ENCODE measurements at places on chromosomes 13 and 19. TPM values are rescaled to one million over a fixed set of nuclear protein-coding genes. Genes with fewer than 3 reads are reported as not detected.

The ZNF470 gene
- total RNA-seq = 2.5 TPM

DNA sequence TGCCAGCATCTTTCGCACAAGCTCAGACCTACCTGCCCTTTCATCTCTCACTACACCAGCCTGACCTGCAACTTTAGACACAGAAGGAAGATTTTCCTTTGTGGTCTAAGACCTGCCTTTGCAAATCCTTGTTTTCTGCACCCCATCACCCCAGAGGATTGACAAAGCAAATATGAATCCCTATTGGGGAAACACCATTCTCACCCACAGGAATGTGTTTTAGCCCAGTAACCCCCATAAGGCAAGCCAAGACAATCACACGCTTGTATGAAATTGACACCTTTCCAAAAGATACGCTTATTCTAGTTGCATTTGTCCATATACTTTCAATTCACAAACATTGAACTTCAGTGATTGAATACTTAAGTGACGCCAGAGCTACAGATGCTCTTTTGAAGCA lies 55.7 kb downstream of the SPATA13 start:
- no peak for DNase-seq
- H3K27me3 ChIP-seq = no peaks in the 10 kb centered on the region
- no peak overlapping the region for H3K4me3 ChIP-seq
- no peaks in the 10 kb centered on the region for H3K36me3 ChIP-seq

The KCNRG gene
- total RNA-seq = 0.46 TPM

DNA sequence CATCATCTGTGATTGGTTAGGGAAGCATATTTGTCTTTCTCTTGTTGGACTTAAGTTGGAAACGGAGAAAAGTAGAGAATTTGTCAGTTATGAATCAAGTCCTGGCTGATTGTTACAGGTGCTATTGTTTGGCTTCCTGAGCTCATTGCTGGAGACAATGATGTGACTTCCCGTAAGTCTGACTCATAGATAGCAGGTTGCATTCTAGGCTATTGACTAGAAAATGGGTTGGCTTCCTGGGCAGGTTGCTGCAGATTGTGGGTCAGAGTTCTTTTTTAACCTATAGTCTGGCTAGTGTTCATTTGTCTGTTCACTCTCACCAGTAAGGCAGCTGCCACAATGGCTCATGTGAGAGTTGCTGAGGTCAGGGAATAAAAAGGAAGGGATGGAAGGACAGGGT lies 101.5 kb downstream of the CCNA1 start:
- H3K27me3 ChIP-seq = no peaks in the 10 kb centered on the region
- H3K27ac ChIP-seq = no peak overlapping the region
- DNase-seq = no peak
- no peaks in the 10 kb centered on the region for H3K36me3 ChIP-seq

DNA sequence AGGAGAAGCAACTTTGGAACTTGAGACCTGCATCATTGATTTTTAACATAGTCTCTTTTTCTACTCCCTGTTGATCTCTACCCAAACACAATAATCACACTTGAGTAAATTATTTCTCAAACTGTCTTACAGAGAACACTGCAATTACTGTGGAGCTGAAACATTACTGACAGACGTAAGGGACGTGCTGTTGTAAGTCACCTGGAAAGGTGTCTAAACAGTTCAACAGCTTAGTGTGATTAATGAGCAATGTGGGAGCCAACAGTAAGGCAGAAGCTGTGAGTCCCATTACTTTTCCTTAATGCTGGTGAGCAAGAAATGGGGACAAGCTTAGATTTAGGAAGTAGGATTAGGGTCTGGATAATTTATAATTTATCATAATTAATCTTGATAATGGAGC lies 265.7 kb downstream of the DLEU7 start:
- peaks cover 11% of the 10 kb centered on the region for H3K4me1 ChIP-seq
- no peaks in the 10 kb centered on the region for H3K36me3 ChIP-seq
- DNase-seq = no peak
- no peak overlapping the region for H3K4me3 ChIP-seq

DNA sequence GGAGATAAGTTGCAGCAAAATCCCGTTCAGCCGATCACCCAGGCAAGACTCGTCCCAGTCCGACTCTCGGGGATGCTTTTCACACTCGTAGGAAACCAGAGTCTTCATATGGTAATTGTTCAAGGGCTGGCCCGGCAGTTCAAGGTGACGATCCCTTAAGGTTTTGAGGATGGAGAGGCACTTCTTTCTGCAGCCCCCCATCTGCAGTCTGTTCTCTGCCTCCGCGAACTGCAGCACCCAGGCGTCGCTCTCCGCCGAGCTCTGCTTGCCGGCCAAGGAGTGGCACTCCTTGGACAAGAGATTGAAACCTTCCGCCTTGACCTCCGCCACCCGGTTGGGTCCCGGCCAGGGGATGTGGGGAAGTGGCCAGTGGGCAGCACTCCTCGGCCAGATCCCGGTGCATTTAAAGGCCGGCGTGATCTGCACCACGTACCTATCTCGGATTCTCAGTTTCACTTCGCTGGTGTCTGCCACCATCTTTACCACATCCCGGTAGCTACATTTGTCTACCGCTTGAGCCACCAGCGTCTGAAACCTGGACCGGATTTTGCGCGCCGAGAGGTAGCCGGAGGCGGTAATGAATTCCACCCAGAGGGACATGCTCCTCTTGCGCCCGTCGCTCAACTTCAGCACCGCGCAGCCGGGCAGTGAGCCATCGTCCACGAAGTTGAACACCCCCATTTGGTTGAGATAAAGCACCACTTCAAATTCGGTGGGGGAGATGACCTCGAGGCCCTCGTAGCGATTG lies 1.1 kb downstream of the MAB21L1 start:
- no peaks in the 10 kb centered on the region for H3K36me3 ChIP-seq
- H3K4me1 ChIP-seq = peaks cover 30% of the 10 kb centered on the region
- DNase-seq = peak; percentile 56

GRCh38 chr13:98456413-98456845 lies 120.5 kb downstream of the STK24 start:
- H3K27me3 ChIP-seq = no peaks in the 10 kb centered on the region
- H3K27ac ChIP-seq = no peak overlapping the region
- no peak overlapping the region for H3K4me3 ChIP-seq
- peaks cover 5% of the 10 kb centered on the region for H3K4me1 ChIP-seq
- peaks cover 97% of the 10 kb centered on the region for H3K36me3 ChIP-seq

DNA sequence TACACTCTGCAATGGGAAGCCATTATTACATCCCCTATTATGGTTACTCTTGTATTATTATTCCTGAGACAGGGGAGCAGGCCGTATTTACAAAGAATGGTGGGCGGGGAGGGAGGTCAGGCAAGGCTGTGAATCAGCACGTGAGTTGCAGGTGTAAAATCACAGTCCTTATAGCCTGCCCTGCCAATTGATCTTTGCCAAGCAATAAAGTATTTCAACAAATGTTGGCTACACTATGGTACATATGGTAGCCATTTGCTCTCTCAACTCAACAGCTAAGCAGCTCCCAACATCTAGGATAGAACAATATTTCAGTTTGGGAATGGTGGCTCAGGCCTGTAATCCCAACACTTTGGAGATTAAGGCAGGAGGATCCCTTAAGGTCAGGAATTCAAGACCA lies 12.1 kb downstream of the EPS15L1 start:
- no peak overlapping the region for H3K27ac ChIP-seq
- no peak overlapping the region for H3K4me3 ChIP-seq
- peaks cover 90% of the 10 kb centered on the region for H3K4me1 ChIP-seq

DNA sequence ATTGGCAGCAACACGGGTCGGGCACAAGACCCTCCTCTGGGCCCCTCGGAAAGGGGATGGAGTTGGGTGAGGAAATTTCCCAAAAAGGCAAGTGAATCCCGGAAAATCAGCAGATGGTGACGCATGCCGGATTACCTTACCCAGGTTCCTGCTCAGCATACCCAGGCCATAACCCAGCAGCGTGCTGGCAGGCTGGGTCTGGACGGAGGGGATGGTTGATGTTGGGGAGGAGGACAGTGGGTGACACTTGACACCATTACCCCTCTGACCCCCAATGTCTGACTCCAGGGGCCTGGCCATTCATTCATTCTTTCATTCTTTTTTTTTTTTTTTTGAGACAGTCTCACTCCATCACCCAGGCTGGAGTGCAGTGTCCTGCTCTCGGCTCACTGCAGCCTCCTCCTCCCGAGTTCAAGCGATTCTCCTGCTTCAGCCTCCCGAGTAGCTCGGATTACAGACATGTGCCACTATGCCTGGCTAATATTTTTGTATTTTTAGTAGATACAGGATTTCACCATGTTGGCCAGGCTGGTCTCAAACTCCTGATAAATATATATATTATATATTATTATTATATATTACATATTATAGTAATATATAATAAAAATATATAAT lies 799 bp downstream of the PVR start:
- no peak for DNase-seq
- peak overlapping the region; percentile 95 for H3K27ac ChIP-seq
- peak overlapping the region; percentile 86 for H3K4me3 ChIP-seq

DNA sequence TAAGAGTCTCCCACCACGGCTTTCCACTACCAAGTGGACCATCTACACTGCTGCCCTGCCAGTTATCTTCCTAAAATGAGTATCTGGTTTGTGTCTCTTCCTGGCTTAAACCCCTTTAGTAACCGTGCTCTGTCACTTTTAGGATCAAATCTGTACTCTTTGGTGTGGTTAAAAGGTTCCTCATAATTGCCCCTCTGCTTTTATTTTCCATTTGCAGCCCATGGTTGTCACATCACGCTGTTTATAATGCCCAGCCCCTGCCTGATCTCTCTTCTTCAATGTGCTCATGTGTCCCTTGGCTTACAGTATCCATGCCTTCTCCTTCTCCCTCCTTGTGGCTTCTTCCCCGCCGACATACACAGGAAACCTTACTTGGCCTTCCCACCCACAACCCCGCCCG lies 100.1 kb downstream of the DGKH start:
- H3K27ac ChIP-seq = no peak overlapping the region
- no peak overlapping the region for H3K4me3 ChIP-seq
- no peaks in the 10 kb centered on the region for H3K36me3 ChIP-seq
- DNase-seq = no peak

- H3K4me1 ChIP-seq = peaks cover 78% of the 10 kb centered on the region
- no peak for DNase-seq
- H3K27me3 ChIP-seq = no peaks in the 10 kb centered on the region
- peak overlapping the region; percentile 80 for H3K4me3 ChIP-seq
Observed at GRCh38 chr19:55676889-55677505, 2.0 kb downstream of the EPN1 start.

DNA sequence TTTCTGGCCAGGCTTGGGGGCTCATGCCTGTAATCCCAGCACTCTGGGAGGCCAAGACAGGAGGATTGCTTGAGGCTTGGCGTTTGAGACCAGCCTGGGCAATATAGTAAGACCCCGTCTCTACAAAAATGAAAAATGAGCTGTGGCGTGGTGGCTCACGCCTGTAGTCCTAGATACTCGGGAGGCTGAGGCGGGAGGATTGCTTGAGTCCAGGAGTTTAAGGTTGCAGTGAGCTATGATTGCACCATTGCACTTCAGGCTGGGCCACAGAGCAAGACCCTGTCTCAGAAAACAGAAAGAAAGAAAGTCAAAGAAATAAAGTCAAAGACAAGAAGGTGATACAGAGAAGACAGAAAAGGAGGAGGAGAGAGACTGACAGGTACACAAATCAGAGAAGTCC lies 2.5 kb upstream of the CACNG6 start:
- H3K4me3 ChIP-seq = no peak overlapping the region
- no peak overlapping the region for H3K27ac ChIP-seq
- H3K27me3 ChIP-seq = peaks cover 28% of the 10 kb centered on the region
- no peaks in the 10 kb centered on the region for H3K36me3 ChIP-seq

DNA sequence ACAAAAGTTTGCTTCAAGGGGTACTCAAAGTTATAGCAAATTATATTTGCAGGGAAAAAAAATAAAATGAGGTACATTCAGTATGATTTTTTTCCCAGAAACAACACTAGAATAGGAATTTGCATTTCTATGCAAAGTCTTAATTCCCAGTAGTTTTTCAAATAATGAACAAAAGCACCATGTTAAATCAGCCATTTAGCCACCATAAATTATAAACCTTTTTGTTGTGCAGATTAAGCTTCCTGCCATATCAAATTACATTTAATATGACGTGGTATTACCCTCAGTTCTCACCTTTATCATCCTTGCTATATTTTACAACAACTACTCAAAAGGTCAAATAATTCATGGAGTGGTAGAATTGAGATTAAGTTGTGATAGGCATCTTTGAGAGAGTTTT lies 136.6 kb upstream of the FRY start:
- no peak for DNase-seq
- H3K36me3 ChIP-seq = no peaks in the 10 kb centered on the region
- no peaks in the 10 kb centered on the region for H3K27me3 ChIP-seq
- H3K4me1 ChIP-seq = peaks cover 23% of the 10 kb centered on the region
- peak overlapping the region; percentile 80 for H3K27ac ChIP-seq

- H3K4me3 ChIP-seq = no peak overlapping the region
- peaks cover 50% of the 10 kb centered on the region for H3K27me3 ChIP-seq
- H3K27ac ChIP-seq = no peak overlapping the region
- peaks cover 14% of the 10 kb centered on the region for H3K4me1 ChIP-seq
- no peak for DNase-seq
- H3K36me3 ChIP-seq = no peaks in the 10 kb centered on the region
Observed at GRCh38 chr19:825897-826644, 1.6 kb upstream of the AZU1 start.

Data from heart right ventricle (tissue), 16 donors.